ENCODE measurements at places on chromosomes 1 and 21.

- peak; percentile 40 for DNase-seq
Observed at GRCh38 chr1:218665221-218665620, 320.1 kb downstream of the TGFB2 start.

GRCh38 chr1:167173516-167174184 is 47.0 kb upstream of the POU2F1 start:
- no peak for DNase-seq

- DNase-seq, result no peak
Observed at GRCh38 chr1:29767769-29768425, 531.6 kb downstream of the PTPRU start.

DNA sequence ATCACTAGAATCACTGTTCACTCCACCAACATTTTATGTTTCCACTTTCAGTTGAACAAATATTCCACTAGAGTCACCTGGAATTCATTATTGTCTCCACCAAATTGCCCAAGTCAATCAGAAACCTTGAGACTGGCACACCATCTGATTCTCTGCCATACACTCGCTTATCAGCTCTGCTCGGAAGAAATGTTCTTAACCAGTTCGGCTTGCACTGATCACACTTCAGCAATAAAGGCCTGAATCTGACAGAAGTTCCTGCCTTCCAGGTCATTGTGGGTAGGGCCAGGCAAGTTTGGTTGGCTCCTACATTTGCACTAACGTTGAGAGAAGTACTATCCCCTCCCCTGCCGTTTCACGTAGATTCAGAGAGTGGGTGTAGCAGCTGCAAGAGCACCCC is 10.0 kb downstream of the TPM3 start:
- DNase-seq, result no peak

- DNase-seq, result peak; percentile 75
Observed at GRCh38 chr1:91582431-91582921, 81.8 kb downstream of the CDC7 start.

GRCh38 chr1:41613689-41614574 is 129.4 kb upstream of the EDN2 start:
- DNase-seq, result no peak

GRCh38 chr1:171753685-171754352 is 12.0 kb upstream of the VAMP4 start:
- DNase-seq, result no peak

- peak; percentile 55 for DNase-seq
Observed at GRCh38 chr1:10530281-10530740, 55.6 kb downstream of the PEX14 start.

GRCh38 chr1:170316270-170316669 is 170.5 kb downstream of the NTMT2 start:
- DNase-seq, result no peak

DNA sequence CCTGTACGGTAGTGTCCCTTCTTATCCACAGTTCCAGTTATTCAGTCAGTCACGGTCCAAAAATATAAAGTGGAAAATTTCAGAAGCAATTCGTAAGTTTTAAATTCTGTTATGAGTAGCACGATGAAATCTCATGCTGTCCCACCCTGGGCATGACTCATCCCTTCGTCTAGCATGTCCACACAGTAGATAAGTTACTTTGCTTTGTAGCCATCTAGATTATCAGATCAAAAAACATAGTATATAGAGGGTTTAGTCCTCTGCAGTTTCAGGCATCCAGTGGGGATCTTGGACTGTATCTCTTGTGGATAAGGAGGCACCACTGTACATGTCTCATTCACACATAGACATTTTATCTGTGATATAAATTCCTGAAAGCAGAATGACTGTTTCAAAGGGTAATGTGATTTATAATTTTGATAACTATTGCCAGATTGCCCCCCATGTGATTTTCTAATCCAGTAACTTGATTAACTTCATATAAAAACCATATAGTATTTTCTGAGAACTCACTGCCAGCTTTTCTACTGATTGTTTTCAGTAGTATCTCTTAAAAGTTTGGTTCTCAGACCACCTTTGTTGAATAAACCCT is 143.3 kb downstream of the DYRK1A start:
- no peak for DNase-seq

- DNase-seq, result peak; percentile 30
Observed at GRCh38 chr1:209577346-209577745, 6.2 kb upstream of the CAMK1G start.

DNA sequence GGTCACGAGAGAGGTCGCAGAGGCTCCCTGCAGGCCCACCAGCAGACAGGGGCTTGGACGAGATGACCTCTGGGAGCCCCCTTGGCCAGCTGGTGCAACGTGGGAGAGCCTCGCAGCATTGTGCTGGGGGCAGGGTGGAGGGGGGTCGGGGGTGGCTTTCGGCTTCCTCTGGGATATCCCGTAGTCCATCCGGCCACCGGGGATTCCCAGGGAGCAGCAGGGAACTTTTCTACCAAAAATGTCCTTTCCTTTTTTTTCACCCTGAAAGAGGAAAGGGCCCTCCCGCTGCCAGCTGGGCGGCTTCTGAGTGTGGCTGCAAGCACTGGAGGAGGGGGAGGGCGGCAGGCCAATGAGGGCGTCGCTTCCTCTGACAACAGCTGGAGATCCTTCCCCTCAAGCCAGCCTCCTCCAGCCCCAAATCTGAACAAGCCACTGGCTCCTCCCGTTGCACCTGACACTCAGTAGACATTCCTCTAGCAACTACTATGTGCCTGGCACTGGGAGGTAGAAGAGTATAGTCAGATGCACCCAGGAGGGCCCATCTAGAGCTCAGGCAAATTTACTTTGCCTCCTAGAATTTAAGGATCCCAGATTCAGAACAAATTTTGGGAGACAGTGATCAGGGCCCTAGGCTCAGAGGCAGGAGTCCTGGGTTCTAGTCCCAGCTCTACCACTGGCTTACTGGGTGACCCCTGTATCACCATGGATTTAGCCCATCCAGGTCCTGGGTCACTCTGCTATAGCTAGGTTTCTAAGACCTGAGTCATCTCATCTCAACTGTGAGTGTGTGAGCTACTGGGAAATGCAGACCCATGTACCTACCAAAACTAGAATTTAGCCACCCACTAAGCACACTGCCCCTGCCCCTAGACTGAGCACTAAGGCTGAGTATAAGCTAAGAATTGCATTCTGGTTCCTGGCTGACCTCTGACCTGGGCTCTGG is 2.7 kb downstream of the MOB3C start:
- peak; percentile 81 for DNase-seq

DNA sequence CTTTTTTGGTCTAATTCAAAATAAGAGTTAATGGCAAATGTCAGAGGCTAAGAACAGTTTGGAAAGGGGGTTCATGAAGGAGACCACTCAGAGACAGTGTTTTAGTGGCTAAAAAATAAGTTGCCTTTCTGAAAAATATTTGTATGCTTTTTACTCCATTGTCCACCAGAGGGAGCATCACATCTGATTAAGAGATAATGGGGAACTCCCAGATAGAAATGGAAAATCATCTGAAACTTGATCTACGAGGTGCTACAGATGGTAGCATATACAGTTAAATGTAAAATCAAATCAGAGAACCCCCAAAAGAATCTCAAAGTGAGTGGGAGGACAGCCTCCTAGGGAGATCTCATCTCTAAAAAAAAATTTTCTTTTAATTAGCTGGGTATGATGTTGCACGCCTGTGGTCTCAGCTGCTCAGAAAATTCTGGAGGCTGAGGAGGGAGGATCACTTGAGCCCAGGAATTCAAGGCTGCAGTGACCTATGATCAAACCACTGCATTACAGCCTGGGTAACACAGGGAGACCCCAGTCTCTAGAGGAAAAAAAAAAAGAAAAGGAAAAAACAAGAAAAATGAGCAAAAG is 9.7 kb downstream of the SMYD3 start:
- peak; percentile 53 for DNase-seq

DNA sequence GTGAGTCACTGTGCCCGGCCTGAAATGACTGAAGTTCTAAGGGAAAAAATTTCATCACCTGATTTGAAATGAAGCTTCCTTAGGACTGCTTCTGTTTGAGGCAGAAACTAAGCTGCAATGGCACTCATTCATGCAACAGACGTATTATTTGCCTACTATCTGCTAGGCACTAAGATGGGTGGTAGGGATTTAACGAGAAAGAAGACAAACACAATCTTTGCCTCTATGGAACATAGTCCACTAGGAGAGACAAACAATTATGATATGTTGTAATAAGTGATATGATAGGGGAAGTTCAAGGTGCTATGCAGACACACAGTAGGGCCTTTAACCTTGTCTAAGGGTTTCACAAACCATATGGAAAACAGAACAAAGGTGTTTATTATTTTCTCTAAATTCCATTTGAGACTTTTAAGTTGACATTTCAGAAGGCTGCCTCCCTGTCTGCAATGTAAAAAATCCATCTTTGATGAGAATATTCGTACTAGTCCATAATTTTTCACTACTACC is 11.3 kb downstream of the LIX1L start:
- DNase-seq, result no peak

GRCh38 chr1:49842596-49842995 is 181.2 kb downstream of the AGBL4 start:
- no peak for DNase-seq

GRCh38 chr1:155062702-155063411 is 683 bp upstream of the EFNA4 start:
- peak; percentile 77 for DNase-seq

DNA sequence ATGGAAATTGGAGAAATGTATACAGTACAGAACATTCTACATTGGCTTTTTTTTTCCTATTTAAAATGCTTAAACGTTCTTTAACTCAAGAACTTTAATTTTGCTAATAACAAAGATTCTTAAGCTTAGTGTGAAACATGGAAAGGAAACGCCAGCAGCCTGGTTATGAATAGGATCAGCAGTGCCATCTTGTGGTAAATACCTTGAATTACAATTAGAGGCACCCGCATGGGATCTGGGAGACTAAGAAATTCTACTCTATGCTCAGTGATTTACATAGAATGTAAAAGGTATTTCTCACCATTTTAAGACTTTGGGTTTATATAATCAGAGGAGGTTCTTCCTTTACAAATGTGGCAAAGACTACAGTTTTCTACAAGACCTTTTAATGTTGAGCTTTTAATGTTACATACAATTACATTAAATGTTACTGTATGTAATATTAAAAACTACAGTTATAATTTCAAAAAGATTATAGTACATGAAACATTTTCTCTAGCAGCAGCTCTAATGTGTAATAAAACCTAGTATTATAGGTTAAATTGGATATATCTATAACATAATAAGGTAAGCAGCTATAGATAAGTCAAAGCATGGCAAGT is 32.1 kb upstream of the APOBEC4 start:
- peak; percentile 43 for DNase-seq

DNA sequence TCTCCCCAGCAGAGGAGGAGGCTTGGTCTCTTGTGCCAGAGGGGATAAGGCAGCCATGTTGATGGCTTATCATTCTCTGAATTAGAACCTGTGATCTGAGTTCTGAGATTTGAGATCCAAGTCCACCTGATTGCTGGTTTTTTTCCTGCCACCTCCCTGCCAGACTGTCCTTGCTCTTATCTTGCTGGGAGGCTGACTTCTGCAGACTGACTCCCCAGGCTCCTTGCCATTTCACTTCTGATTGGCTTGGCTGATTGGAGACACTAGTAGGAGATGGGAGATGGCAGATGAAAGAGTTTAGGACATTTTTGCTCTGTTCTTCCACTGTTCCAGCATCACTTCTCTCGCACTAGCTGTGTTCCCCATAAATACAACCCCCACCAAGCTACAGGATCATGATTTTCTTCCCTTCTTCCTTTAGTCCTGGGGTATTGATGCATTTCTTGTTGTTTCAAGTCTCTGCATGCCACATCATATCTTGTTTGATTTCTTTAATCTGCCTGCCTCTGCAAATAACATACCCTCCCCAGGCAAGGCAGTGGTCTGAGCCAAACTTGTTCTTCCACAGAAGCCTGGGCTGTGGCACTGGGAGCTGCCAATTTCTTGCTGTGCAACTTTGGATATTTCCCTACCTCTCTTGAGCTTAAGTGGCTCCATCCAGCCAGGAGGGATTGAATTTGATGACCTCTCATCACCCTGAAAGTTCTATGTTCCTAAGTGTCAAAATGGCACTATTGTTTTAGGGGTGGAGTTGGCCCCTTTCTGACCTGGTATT is 963 bp upstream of the CYP4B1 start:
- no peak for DNase-seq

DNA sequence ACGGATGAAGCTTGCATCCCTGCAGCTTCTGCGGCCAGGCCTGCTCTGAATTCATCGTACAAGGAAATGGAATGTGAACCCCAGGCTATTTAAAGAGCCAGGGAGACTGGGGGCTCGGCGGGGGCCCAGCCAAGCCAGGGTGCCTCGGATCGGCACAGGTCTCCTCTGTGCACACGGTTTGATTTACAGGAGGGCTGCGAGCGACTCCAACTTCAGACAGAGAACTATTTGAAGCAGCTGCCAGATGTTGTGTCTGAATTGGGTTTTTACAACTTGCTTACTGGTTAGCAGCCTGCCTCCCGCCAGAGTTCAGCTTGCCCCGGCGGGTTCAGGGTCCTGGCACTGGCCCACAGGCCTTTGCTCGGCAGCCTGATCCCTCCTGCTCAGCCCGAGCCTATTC is 83.2 kb downstream of the SPSB1 start:
- no peak for DNase-seq

DNA sequence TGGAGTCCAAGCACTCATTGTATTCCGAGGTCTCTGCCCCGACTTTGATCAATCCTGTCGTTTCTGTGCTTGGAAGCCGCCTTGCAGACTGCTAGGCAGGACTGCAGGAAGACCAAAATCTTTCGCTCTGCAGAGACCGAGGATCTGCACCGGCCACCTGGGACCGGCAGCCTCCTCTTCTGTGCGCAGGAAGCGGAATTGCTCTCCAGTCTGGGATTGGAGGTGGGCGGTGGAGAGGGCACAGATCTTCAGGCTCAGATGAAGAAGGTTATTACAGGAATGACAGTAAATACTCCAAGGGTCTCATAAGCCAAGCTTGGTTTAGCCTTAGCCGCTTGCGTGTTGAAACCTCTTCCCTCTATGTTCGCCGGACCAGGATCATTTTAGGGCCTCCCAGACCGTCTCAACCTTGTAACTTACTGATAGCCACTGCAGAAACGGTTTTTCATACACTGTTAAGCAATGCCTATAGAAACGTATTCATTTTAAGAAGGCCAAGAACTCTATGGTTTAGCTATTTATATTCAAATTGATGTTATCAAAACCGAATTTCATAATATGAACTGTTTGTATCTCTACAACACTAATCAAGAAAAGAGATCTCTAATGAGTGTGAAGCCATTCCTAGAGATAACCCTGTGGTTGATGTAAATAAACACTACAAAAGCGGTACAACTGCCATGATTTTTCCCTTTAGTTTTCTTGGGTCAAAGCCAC is 1.1 kb downstream of the MIA3 start:
- peak; percentile 26 for DNase-seq

DNA sequence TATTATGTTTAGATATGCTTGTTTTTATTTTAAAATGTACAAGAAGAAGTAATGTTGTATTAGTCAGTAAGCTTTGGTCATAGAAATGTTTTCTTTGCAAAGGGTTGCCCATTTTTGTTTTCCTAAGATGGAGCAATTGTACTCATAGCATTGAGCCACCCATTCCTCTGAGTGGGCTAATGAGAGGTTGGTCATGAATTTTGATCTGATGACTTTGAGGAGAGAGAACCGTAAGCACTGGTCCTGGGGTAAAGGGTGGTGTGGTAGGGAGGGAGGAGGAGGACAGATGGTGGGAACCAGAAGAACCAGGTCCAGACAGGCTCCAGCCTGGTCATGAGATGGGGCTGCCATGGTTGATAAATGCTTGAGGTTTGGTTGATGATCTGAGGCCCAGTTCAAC is 15.9 kb upstream of the SLC6A9 start:
- DNase-seq, result no peak

Data from hepatic stellate cell (primary cell).